ENCODE measurements at places on chromosomes 12 and 14. TPM values are rescaled to one million over a fixed set of nuclear protein-coding genes. Genes with fewer than 3 reads are reported as not detected.

The GDF3 gene
- not detected for total RNA-seq

The RASAL1 gene
- total RNA-seq, result not detected

The OR6C6 gene
- total RNA-seq, result not detected

The KRT72 gene
- total RNA-seq, result not detected

The SNW1 gene
- 41.7 TPM for total RNA-seq

The C12orf50 gene
- not detected for total RNA-seq

The LALBA gene
- total RNA-seq, result not detected

The LGR5 gene
- not detected for total RNA-seq

The ERP27 gene
- not detected for total RNA-seq

The C12orf42 gene
- total RNA-seq, result not detected
